ENCODE measurements at places on chromosomes 13 and 19. TPM values are rescaled to one million over a fixed set of nuclear protein-coding genes. Genes with fewer than 3 reads are reported as not detected.

- DNase-seq: no peak
Observed at GRCh38 chr13:35471706-35472322, 4.7 kb downstream of the MAB21L1 start.

The NOTCH3 gene
- total RNA-seq: 27.6 TPM

- DNase-seq: no peak
Observed at GRCh38 chr13:81872581-81872980, 1531.7 kb upstream of the SPRY2 start.

The CBY2 gene
- not detected for total RNA-seq

DNA sequence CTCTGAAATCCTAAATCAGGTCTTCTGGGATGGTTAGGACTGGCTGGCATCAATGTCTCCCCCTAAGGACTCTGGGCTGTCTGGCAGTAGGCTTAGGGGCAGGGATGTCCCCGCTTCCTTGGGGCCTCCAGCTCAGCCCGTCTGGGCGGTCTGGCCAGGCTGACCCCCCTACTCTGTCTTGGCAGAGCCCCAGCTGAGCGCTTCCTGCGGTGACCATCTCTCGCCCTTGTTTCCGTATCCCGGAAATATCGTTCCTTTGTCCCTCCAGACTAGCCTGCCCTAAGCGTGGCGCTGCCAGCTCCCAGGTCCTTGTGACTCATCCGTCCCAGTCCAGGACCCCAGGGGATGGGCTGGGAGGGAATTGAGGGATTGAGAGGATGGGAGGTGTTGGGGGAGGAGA, 11.3 kb downstream of the GTPBP3 start:
- DNase-seq: no peak

GRCh38 chr19:15280048-15280725, 47.9 kb upstream of the EPHX3 start:
- peak; percentile 90 for DNase-seq

DNA sequence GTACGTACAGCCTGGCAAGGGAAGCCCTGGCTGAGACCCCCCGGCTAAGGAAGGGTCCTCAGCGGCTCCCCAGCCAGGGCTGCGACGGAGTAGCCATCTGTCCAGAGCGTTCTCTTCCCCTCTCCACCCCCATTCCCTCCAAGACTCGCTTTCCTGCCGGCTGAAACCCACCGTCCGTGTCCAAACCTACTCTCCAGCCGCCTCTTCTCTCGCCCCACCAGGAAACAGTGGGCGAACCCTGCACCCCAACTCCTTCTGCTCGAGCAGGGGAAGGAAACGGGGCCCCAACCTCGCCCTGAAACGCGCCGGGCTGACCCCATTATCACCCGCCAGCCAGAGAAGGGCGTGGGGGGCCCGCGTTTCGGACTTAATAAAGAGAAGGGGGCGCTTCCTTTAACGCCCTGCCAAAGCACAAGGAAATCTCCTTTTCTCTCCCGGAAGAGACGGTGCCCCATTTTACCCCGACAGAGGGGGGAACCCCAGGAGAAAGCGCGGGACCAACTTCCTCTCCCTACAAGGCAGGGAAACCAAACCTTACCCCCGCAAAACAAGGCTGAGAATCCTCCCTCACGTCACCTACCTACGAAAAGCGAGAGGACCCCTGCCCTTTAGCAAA, 2.5 kb downstream of the ZC3H4 start:
- DNase-seq: no peak

DNA sequence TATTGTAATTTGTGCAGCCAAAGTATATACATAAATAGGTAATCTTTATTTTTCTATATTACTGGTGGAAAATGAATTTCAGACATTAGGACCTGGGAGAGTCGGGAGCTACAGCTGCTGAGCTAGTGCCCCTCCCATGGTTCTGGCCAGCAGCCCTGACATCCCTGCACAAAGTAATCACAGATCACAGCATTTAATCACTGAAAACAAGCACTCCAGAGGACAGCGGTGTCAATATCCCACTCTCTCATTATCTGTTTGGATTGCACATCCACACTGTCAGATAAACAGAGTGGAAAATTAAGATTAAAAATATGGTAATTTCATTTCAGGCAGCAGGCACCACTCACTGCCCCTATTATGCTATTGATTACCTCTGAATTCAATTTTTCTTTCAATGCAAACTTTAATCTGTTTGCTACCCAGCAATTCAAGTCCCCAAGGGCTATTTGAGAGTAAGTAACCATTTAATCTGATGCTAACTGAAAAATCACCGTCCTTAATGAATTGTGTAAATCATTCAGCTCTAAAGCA, 254.1 kb upstream of the SOX21 start:
- no peak for DNase-seq

GRCh38 chr19:23403581-23404324, 8.5 kb upstream of the ZNF91 start:
- no peak for DNase-seq

DNA sequence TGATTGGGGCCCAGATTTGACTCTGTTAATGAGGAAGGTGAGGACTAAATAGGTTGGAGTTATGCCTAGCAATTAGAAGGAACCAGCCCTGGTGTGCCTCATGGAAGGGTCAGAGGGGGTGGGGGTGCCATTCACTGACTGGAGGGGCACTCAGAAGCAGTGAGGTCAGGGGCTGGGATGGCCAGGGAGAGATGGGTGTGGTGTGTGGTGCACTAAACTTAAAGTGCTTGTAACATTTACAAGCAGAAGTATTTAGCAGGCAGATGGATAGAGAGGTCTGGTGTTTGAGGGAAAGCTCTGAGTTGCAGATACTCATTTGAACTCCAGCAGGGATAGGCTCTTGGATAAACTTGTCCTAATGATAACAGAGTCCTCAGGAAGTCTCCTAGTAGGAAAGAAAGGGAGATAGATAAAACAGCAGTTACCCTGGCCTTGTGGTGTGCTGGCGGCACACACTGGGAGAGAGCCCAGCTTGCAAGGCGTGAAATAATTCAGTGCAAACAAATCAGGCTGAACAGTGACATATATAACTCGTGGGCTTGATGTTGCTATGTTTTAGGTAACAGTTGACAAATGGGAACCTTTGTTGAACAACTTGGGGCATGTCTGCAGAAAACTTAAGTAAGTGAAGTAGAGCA, 20.0 kb upstream of the UPF3A start:
- no peak for DNase-seq

- DNase-seq: peak; percentile 21
Observed at GRCh38 chr19:45413497-45413896, 7.1 kb downstream of the POLR1G start.

The NLRP9 gene
- total RNA-seq: not detected

DNA sequence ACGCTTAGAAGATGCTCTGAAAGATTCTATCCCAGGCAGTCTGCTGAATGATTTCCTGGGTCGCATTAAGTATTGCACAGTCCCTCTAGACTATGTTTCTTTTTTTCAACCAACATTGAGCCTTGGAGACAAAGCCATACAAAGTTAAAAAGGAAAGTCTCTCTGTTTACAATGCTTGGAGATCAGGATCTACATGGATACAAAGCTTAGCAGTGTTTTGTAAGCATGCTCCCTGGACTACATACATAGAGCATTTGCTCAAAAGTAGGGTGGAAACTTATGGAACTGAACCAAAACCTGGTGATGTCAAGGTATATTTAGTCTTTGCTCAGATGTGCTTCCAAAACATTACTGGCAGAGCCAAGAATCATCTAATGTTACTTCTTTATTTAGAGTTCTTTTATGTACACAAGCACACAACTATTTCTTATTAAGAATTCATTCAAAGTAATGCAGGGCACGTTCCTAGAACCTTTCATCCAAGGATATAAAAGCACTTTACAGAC, 241.2 kb downstream of the ABCC4 start:
- no peak for DNase-seq
